ENCODE measurements at places on chromosomes 1 and 21.
A peak's percentile ranks its signal among the peaks of the same experiment; 100 is the strongest.

GRCh38 chr1:8426996-8427395 is 109.1 kb downstream of the SLC45A1 start:
- no peak for DNase-seq

DNA sequence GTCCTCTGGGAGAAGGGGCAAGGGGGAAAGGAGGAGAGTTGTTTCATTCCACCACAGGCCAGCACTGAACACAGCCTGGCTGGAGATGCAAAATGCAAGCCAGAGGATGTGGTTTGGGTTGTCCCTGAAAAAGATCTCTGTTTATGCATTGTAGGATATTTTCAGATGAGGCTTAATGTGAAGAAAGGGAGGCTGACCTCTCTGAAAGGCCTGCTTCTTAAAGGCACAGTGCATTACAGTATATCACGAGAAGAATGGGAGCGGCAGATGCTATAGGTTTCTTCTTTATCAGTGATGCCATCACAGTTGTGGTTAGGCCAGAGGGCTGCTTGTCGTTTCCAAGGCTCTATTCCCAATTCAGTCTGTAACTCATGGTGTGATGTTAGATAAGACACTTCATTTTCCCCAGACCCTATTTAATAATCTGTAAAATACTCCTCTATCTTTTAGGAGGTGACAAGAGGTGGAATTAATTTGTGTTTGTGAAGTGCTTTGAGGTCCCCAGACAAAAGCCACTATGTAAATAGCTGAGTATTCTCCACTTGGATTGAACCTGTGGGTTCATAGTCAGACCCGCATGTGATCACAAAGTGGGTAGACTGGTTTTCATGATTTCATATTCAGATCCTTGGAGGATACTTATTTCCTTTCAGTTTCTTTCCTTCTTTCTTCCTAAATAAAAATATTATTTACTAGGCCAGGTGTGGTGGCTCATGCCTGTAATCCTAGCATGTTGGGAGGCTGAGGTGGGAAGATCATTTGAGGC is 76.5 kb upstream of the WDR26 start:
- no peak for DNase-seq

DNA sequence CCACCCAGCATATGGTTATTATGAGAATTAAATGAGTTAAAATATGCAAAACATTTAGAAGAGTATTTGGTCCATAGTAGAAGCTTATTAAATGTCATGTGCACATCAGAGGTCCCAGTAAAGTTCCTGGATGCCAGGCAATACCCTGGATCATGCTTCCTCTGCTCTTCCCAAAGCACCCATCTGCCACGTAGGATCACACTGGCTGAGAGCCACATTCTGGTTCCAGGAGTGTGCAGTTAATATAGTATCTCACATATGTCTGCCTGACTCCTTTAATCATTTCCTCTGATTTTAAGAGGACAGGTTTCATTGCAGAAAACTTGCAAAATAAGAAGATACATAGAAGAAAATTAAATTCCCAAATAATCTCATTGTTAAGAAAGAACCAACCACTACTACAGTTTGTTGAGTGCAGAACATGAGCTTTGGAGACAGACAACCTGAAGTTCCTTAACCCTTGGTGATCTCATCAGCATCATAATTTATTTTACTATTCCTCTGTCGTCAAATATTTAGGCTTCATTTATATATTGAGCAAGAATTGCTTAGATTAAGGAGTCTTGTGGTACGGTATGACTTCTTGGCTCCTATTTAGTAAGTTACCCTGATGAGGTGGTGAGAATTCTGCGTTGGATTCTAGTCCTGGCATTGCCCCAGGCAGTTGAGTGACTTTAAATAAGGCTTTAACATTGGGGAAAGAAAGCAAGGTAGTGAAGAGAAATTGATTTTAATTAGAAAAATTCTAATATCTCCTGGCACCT is 12.3 kb downstream of the SGIP1 start:
- DNase-seq, result no peak

- peak; percentile 71 for DNase-seq
Measured at GRCh38 chr1:181482521-181483284, 614 bp upstream of the CACNA1E start.

- DNase-seq, result no peak
Measured at GRCh38 chr1:107549152-107549810, 408.4 kb downstream of the NTNG1 start.

DNA sequence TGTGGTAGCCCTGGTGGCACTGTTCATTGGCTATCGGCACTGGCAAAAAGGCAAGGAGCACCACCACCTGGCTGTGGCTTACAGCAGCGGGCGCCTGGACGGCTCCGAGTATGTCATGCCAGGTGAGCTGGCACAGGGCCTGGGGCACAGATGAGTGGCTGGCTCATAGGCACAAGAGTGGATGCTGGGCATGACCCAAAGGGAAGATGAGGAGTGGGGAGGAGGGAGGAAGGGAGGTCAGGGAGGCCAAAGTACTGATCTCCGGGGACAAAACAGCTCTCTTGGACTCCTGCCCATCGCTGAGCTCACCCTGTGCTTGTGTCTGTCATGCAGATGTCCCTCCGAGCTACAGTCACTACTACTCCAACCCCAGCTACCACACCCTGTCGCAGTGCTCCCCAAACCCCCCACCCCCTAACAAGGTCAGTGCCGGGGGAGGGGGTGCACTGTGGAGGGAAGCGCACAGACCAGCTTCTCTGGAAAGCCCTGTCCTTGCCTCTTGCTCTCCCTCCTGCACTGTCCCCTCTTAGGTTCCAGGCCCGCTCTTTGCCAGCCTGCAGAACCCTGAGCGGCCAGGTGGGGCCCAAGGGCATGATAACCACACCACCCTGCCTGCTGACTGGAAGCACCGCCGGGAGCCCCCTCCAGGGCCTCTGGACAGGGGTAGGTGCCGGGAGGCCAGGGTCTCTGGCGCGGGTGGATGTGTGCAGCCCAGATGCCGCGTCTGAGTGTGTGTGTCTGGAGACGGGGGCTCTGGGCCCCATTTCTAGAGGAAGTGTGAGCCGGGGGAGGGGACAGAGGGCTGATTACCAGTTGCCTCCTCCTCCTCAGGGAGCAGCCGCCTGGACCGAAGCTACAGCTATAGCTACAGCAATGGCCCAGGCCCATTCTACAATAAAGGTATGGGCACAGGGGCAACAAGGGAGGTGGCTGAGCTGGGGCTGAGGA is 7.3 kb upstream of the LRRC71 start:
- no peak for DNase-seq

DNA sequence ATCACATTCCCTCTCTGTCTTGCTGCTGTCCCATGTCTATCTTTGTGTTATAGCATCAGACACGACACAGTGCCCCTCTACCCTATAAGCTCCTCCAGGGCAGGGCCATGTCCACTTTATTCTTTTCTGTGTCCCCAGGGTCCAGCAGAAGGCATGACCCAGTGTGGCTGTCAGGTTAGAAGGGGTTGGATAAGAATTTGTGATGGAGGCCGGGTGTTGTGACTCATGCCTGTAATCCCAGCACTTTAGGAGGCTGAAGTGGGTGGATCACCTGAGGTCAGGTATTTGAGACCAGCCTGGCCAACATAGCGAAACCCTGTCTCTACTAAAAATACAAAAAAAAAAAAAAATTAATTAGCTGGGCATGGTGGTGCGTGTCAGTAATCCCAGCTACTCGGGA is 26.3 kb upstream of the RNF19B start:
- DNase-seq, result no peak

GRCh38 chr21:33101300-33101911 is 31.5 kb downstream of the OLIG1 start:
- no peak for DNase-seq

DNA sequence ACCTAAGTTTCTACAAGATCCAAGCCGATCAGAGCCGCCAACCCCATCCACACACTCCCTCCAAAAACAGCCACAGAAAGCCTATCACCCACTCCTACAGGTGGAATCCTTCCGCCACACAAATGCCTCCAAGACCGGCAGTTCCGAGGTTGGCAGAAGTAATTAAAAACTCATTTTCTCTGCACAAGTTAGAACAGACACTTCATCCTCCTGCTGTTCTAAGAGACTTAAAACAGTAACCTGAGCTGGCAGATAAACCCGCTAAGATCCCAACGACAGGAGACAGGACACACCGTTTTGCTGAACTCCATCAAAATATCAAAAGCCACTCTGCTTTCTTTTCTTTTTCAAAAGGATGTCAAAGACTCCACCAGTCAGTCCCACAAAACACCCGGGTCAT is 2.8 kb downstream of the SSBP3 start:
- peak; percentile 39 for DNase-seq

GRCh38 chr1:230587061-230587460 is 55.2 kb upstream of the COG2 start:
- no peak for DNase-seq

GRCh38 chr21:27519361-27519760 is 552.5 kb upstream of the ADAMTS5 start:
- no peak for DNase-seq

- DNase-seq, result no peak
Measured at GRCh38 chr1:156646738-156647211, 4.9 kb downstream of the BCAN start.

- DNase-seq, result peak; percentile 80
Measured at GRCh38 chr21:33901412-33902288, 14.0 kb downstream of the ATP5PO start.

DNA sequence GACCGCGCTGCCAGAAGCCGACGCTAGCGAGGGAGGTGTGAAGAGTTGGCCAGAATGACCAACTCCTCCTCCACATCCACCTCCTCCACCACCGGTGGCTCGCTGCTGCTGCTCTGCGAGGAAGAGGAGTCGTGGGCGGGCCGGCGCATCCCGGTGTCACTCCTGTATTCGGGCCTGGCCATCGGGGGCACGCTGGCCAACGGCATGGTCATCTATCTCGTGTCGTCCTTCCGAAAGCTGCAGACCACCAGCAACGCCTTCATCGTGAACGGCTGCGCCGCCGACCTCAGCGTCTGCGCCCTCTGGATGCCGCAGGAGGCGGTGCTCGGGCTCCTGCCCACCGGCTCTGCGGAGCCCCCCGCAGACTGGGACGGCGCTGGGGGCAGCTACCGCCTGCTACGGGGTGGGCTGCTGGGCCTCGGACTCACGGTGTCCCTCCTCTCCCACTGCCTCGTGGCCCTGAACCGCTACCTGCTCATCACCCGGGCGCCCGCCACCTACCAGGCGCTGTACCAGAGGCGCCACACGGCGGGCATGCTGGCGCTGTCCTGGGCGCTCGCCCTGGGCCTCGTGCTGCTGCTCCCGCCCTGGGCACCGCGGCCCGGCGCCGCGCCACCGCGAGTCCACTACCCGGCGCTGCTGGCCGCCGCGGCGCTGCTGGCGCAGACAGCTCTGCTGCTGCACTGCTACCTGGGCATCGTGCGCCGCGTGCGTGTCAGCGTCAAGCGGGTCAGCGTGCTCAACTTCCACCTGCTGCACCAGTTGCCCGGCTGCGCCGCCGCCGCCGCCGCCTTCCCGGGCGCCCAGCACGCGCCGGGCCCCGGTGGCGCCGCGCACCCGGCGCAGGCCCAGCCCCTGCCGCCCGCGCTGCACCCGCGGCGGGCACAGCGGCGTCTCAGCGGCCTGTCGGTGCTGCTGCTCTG is 1.2 kb downstream of the GPR88 start:
- no peak for DNase-seq

GRCh38 chr1:182317611-182318161 is 73.9 kb downstream of the GLUL start:
- DNase-seq, result no peak

DNA sequence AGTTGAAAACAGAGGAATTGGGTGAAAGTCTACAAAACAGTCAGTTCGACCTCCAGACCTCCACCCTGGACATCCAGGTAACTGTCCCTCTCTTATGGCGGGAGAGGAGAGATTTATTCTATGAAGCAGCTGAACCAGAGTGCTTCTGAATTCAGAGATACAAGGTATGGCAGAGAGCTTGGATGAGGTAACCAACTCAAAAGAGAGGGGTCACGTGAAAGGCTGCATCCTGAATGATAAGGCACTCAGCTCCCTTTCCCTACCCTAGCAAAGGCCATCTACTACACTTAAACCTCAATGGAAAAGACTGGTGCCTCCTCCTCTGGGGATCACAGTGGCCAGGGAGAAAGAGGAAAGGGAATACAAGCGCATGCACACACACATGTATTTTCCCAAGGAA is 88.4 kb upstream of the KCNA3 start:
- DNase-seq, result no peak

- DNase-seq, result no peak
Measured at GRCh38 chr1:160605792-160606479, 26.6 kb upstream of the CD84 start.

DNA sequence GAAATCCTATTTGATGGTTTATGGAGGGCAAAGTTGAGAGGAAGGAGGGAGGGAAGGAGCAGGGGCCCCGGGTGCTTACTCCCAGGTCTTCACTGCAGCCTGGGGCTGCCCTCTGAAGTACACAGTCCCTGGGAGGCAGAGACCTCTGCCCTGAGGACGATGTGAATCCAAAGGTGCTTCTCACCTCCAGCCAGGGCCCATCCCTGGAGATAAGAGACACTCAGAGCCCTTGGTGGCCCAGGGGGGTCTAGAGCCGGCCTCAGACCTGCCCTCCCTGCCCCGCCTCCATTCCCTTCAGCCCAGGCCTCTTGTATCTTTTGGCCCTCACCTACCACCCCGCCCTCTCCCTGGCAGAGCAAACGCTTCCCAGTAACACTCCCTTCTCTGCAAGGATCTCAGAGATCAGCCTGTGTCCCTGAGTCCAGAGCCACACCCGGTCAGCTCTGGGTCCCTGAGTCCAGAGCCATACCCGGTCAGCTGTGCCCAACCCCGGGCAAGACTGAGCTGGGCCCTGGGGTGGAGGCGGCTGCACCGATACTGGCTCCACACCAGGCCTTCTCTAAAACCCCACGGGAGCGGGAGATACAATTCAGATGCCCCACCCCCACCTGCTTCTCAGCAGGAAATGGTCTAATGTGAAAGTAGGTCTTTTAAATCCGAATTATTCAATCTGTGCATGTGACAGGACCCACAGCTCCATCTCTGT is 3.6 kb upstream of the GNB1 start:
- DNase-seq, result no peak

GRCh38 chr1:91526496-91526895 is 25.8 kb downstream of the CDC7 start:
- DNase-seq, result no peak

Measured in NT2/D1 (cell line).